ENCODE measurements at places on chromosomes 12 and 14. TPM values are rescaled to one million over a fixed set of nuclear protein-coding genes. Genes with fewer than 3 reads are reported as not detected.

Gene ADAM20
- total RNA-seq: 0.28 TPM

Gene CCDC184
- 0.11 TPM for total RNA-seq

Gene ERBB3
- total RNA-seq: 51.2 TPM

Gene SOX5
- total RNA-seq: 3.1 TPM

Gene KRT6C
- total RNA-seq: not detected

Gene NANOG
- 211 TPM for total RNA-seq

Gene ACSM4
- not detected for total RNA-seq

Gene FAM181A
- not detected for total RNA-seq

Gene ENDOU
- not detected for total RNA-seq

Gene TAS2R50
- total RNA-seq: 0.77 TPM

Gene DEPDC4
- total RNA-seq: 3.4 TPM

Gene IL31
- not detected for total RNA-seq

Gene HCAR3
- not detected for total RNA-seq

Gene MANSC4
- total RNA-seq: not detected

Gene RNASE3
- not detected for total RNA-seq
